ENCODE measurements at places on chromosomes 16 and 17.

GRCh38 chr17:57920916-57921703 is 34.1 kb downstream of the CUEDC1 start:
- DNase-seq = no peak

DNA sequence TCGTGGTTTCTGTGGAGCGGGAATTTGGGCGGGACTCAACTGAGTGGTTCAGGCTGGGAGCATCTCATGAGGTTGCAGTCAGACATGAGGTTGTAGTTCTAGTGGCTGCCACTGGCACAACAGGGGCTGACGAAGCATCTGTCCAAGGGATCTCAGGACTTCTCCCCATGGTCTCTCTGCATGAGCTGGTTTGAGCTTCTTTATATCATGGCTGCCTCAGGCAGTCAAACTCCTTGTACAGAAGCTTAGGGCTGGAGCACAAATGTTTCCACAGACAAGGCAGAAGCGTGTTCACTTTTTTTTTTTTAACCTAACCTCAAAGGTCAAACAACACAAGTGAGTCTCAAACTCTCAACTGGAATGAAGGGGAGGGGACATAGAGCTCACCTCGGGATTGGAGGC is 243.3 kb downstream of the MSI2 start:
- DNase-seq = no peak

DNA sequence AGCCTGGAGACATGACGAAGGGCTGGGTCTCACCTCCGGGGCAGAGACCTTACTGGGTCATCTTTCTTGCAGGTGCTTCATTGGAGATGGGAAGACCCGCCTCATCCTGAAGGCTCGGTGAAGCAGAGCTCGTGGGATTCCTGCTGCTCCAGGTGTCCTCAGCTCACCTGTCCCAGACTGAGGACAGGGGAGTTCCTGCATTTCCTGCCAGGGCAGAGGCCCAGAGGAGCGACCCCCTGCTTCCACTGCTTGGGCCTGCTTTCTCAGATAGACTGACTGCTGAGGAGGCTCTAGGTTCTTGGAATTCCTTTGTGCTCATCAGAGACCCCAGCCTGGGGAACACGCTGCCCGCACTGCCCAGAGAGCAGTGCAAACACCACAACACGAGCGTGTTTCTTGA is 11.6 kb downstream of the AQP8 start:
- DNase-seq = no peak

DNA sequence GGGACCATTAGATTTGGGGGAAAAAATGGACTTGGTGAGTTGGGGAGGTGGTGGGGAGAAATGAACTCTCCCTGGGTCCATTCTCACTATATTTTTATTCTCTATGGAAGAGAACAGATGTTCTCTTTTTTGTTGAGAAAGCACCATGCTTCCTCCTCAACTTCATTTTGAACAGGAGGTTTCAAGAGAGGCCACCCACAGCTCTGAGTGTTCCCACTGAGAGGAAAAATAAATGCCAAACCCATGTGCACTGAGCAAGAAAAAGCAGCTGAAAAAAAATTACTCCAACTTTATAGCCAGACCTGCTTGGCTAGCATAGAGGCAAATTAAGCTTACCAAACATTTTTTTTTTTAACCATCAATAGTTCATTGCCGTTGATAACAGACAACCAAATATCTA is 883.6 kb downstream of the KCNJ2 start:
- DNase-seq = no peak

DNA sequence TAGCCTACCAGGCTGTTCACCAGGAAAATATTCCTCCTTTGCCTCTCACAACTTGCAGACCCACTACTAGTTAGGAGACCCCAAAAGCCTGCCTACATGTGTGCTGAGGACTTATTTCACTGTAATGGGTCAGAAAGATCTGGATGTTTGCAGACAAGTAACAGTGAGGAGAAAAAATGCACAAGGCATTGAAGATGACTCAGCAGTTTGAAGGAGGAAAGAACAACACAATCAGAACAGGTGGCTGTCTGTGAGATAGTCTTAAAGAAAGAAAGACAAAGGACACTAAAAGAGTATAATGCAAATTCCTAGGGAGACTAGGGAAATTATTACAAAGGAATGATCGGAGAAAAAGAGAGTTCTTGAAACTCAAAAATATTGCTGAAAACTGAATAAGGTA is 69.0 kb downstream of the ANKFN1 start:
- DNase-seq = no peak

- DNase-seq = no peak
Observed at GRCh38 chr17:42096360-42097111, 1.7 kb downstream of the ZNF385C start.

DNA sequence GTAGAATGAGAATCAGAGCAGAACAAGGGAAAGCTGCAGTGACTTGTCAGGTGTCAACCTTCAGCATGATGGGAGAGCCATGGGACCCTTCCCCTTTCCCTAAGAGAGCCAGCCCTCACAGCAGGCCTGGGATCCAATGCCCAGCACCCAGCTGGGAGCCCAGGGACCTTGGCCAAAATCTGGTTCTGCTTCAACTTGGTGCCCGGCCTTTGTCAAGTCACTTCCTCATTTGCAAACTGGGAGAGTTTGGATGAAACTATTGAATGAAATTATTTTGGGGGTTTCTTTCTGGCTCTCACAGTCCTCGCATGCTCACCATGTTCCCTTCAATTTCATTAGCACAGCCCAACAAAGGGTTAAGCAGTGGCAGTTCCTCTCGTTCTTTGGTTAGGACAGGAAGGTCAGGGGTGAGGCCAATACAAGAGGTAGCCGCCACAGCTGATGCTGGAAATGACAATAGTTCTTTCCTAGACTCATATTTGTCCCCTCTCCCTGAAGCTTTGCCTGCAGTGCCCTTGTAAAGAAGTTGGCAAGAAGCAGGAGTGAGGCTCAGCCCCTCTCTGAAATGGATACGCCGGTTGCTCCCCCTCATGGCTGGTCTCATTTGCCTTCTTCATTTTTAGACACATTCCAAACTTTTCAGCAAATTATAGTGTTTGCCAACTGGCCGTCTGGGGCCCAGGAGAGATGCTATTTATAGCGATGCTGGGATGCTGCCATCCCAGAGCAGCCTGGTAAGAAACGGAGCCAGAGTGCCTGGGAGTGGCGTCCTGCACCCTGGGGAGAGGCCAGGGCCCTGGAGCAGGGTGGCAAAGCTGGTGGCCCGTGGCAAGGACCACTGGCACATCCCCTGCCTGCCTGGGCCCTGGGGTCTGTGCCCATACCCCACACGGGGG is 34.5 kb upstream of the MEOX1 start:
- no peak for DNase-seq
